Stimulated activated CD8-positive, alpha-beta memory T cell treated with anti-CD3 and anti-CD28 coated beads, Interleukin-15, amount 100 ng/mL, for 48 hours (primary cell): ENCODE measurements at places on chromosomes 3 and 15.

DNA sequence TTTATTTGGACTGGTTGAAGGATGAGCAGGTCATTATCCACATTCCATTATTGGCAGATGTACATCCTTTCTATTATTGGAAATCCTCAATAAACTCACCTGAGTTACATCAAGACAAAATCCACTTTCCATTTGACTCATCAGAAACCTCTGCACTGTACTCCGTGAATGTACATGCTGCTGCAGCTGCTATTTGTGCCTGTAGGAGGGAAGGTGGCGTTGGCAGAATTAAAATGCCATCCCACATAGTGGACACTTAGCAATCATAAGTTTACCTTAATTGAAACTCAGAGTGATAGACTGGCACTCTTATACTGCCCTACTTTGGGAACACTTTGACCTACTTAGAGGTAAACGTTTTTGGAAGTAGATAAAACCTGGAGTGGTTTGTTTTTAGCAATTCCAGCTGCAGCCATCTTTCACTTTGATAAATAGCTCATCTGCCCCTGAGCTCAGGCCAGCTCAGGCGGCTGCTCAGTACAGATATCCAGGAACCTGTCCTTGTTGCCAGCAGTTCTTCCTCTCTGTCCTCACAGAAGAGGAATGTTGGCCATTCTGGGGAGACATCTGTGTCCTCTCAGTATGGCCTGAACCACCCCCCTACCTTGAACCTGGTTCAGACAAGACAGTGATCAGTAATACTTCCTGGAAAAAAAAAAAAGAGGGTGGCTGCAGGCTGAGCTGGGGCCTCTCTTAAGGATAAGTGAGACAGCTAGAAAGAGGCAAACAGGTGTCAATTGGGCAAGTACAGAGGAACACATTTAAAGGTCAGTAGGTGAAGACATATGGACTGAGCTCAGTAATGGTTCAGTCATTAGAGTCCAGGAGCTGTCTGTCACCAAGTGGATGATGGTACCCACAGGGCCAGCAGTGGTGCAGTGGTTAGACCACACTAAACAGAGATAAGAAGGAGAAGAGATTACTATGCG lies 153.4 kb upstream of the UMPS start:
- DNase-seq, result no peak

- no peak for DNase-seq
Observed at GRCh38 chr3:45965653-45966052, 22.4 kb downstream of the CXCR6 start.

- DNase-seq, result no peak
Observed at GRCh38 chr3:120419797-120420196, 31.0 kb downstream of the FSTL1 start.

- no peak for DNase-seq
Observed at GRCh38 chr15:80010131-80010673, 39.2 kb upstream of the BCL2A1 start.

- no peak for DNase-seq
Observed at GRCh38 chr3:153901152-153901551, 220.0 kb upstream of the ARHGEF26 start.

GRCh38 chr3:60142009-60142408 lies 1092.2 kb upstream of the CFAP20DC start:
- no peak for DNase-seq

DNA sequence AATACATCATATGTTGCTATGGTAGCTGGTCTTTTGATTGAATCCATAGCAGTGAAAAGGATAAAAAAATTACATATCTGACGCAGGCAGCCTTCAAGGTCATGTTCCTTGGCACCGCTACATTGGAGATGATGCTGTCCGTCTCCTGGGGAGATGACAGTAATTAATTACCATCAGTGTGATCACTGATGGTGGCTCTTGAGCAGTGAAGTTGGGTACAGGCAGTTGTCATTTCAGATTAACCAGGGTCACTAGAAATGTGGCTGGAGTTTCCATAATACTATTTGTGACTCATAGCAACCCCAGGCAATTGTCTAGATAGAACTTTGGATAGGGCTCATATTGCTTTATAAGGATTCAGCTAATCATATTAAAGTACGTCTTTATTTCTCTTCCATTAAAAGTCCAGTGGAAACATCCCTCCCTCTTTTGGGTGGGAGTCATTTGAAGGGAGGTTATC lies 136.3 kb downstream of the THSD4 start:
- DNase-seq, result no peak

GRCh38 chr3:105868431-105868741 lies 426 bp downstream of the CBLB start:
- no peak for DNase-seq

DNA sequence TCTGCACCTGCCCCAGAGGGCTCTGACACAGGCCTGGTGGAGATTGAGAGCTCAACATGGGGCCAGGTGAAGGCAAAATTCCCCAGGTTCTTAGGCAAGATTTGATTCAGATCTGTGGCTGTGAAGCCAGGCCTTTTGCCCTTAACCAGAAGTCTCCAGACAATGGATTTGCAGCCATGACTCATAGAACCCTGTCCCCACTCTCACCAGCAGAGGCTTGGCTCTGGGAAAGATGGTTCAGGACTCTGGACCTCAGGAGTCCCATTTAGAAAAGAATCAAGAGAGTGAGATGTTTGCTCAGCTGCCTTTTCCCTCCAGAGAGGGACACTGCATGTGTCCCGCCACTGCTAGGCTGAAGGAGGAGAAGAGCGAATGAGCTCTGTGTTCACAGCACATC lies 361.4 kb upstream of the ICE2 start:
- DNase-seq, result no peak

GRCh38 chr15:77130315-77130930 lies 59.5 kb upstream of the TSPAN3 start:
- DNase-seq, result no peak

- no peak for DNase-seq
Observed at GRCh38 chr15:35667908-35668307, 121.9 kb upstream of the DPH6 start.

DNA sequence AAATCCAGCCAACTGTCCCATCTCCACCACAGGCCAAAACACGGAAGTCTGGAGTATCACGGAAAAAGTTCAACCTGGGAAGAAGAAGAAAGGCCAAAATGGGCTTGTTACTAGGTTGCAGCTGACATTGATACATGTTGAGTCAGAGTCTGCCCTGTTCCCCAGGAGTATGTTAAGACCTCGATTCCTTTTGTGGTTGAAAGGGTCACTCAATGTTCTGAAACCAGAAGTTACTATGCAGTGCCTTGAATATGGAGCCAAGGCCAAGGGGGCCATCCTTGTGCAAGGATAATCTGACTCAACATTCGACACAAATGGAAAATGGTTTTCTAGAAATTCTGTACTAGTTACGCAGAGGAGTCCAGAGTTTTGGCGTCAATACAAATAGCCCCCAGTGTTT lies 104.2 kb downstream of the DGKG start:
- no peak for DNase-seq

- DNase-seq, result no peak
Observed at GRCh38 chr3:25419251-25419650, 8.8 kb upstream of the RARB start.

DNA sequence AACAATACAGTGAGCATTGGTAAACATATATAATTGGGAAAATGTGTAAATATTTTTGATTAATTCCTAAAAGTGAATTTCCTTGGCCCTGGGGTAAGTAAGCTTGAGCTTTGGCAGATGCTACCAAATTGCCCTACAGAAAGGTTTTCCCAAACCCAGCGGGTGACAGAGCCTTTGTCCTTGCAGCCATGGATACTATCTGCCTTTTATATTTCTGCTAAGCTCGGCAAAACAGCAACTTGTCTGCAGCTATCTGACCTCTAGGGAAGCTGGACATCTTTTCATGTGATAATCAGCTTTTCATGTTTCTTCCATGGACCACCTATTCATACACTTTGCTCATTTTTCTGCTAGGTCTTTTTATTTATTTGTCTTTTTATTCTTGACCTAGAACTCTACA lies 64.7 kb upstream of the SEC22A start:
- no peak for DNase-seq

GRCh38 chr3:49415931-49416601 lies 3.8 kb downstream of the TCTA start:
- peak; percentile 46 for DNase-seq

- no peak for DNase-seq
Observed at GRCh38 chr3:159779883-159780282, 208.8 kb upstream of the IL12A start.

GRCh38 chr3:775178-775880 lies 317.5 kb upstream of the CNTN6 start:
- DNase-seq, result no peak
